WTC11 (cell line): ENCODE measurements at places on chromosomes 13 and 19. TPM values are rescaled to one million over a fixed set of nuclear protein-coding genes. Genes with fewer than 3 reads are reported as not detected.

- DNase-seq = no peak
These were observed 20.7 kb upstream of the CLN5 start for GRCh38 chr13:76971215-76971614.

DNA sequence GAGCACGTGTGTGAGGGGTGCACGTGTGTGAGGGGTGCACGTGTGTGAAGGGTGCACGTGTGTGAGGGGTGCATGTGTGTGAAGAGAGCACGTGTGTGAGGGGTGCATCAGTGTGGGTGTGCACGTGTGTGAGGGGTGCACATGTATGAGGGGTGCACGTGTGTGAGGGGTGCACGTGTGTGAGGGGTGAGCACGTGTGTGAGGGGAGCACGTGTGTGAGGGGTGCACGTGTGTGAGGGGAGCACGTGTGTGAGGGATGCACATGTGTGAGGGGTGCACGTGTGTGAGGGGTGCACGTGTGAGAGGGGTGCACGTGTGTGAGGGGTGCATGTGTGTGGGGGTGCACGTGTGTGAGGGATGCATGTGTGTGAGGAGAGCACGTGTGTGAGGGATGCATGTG is 15.7 kb downstream of the RASA3 start:
- no peak for DNase-seq

DNA sequence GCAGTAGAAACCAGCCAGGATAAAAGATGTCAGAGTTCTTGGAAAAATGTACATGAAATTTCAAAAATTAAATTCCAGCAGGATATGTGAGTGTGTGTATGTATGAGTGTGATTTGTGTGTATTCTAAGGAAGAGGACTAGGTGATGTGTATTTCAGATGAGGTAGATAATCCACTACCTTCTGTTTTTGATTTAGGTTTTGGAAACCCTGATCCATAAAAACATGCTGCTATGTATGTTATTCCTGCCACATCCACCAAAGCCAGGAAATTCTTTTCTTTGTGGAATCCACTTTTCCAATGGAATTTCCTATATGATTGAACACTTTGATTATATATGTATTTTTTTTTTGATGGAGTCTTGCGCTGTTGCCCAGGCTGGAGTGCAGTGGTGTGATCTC is 276.9 kb downstream of the UQCRFS1 start:
- DNase-seq = no peak

DNA sequence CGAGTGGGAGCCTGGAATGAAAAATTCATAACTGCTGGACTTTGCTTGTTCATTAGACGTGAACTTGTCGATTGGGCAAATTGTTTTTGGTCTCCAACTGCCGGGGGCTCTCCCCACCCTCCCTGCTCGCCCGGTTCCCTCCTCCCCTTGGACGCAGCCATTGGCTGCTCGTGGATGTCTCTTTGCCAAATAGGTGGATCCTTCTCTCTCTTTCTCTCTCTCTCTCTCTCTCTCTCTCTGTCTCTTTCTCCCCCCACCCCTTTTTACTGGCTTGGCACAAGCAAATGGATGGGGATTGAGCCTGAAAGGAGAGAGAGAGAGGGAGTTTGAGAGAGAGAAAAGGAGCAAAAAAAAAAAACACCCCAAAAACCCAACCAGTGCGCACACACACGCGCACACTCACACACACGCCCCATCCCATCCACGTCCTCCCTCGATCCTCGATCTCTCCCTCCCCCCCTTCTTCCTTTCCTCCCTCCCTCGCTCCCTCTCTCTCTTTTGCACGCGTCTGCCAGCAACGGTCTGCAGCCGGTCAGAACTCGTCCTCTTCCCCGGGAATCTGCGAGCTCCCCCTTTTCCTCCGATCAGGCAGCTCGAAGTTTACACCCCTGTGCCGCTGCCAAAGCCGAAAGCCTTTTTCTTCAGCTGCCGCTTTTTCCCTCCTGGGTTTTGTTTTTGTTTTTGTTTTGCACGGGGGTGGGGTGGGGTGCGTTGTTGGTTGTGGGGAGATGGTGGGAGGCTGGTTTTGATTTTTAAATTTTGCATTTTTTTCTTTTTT is 27.8 kb downstream of the NFIX start:
- peak; percentile 61 for DNase-seq

GRCh38 chr13:108859197-108860012 is 230.0 kb downstream of the MYO16 start:
- no peak for DNase-seq

DNA sequence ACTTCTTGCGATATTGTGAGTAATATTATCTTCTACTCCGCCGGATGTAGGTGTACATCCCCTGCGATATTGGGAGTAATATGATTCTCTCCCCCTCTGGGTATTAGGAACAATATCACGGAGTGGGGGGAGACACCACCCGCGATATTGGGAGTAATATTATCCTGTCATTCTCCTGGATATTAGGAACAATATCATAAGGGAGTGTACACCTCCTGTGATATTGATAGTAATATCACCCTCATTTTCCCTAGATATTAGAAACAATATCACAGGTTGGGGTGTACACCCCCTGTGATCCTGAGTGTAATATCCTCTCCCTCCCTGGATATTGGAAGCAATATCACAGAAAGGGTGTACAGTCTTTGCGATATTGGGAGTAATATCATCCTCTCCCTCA is 64.3 kb upstream of the CEACAM21 start:
- no peak for DNase-seq

DNA sequence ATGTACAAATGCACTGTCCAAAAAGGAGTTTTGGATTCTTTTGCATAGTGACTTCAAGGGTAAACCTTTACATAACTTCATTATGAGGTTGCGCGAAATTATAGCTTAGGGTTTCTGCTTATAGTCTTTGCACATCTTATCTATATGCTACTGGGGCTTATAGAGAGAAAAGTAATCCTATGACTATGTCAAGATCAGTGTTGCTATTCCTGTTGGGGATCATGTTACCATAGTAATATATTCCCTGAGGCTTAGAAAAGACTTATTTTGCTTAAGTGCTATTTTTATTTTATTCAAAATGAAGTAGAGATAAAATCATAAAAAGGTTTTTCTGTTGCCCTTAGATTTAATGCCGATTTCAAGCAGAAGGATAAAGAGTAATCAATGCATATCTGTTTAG is 14.7 kb upstream of the POSTN start:
- no peak for DNase-seq

GRCh38 chr13:76654263-76654662 is 231.9 kb downstream of the KCTD12 start:
- DNase-seq = no peak

Gene NACC1
- total RNA-seq = 212 to 237 TPM (median 213 TPM) in 3 replicates

Gene RNF225
- total RNA-seq = 1.1 to 1.8 TPM (median 1.5 TPM) in 3 replicates

Gene GPC6
- 19.5 to 24.3 TPM (median 24.2 TPM) in 3 replicates for total RNA-seq
